ENCODE measurements at places on chromosomes 6 and 20. TPM values are rescaled to one million over a fixed set of nuclear protein-coding genes. Genes with fewer than 3 reads are reported as not detected.

GRCh38 chr20:10812759-10813327 is 139.0 kb upstream of the JAG1 start:
- H3K4me1 ChIP-seq, result no peaks in the 10 kb centered on the region
- no peaks in the 10 kb centered on the region for H3K36me3 ChIP-seq
- H3K4me3 ChIP-seq, result no peak overlapping the region
- no peak overlapping the region for H3K27ac ChIP-seq

DNA sequence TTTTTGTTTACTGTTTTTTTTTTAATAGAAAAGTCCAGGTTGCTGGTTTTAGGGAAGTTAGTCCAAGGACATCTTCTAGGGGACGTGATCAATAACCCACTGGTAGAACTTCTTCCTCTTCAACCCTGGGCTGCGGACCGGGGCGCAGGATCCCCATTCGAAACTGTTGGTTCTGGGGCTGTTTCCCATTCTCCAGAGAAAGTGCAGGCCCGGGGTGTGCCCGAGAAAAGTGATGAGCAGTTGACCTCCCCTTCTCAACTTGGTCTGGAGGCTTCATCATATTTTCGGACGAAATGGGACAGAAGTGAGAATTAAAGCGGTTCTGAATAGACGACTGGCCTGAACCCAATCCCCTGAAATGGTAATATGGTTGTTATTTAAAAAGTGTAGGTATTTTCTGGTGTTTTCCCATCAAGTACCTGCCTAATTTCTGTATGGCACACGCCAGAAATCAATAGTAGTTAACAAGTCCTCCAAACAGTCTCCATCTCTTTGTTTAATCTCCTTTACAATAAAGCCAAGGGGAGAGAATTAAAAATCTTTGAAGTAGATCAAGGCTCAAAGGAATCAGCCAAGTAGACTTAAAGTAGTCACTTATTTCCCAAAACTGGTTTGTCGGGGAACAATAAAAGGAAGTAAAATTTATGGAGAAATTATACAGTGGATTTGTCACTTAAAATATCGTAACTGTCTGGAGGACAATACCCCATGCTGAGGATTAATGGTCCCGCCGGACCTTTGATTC is 550 bp upstream of the PRDM13 start:
- H3K4me1 ChIP-seq, result no peaks in the 10 kb centered on the region
- no peak overlapping the region for H3K27ac ChIP-seq
- DNase-seq, result no peak
- no peaks in the 10 kb centered on the region for H3K36me3 ChIP-seq
- no peak overlapping the region for H3K4me3 ChIP-seq
- peaks cover 85% of the 10 kb centered on the region for H3K27me3 ChIP-seq

- H3K4me3 ChIP-seq, result no peak overlapping the region
- H3K4me1 ChIP-seq, result no peaks in the 10 kb centered on the region
- DNase-seq, result no peak
- no peaks in the 10 kb centered on the region for H3K27me3 ChIP-seq
Measured at GRCh38 chr6:49264496-49264895, 198.6 kb downstream of the MMUT start.

DNA sequence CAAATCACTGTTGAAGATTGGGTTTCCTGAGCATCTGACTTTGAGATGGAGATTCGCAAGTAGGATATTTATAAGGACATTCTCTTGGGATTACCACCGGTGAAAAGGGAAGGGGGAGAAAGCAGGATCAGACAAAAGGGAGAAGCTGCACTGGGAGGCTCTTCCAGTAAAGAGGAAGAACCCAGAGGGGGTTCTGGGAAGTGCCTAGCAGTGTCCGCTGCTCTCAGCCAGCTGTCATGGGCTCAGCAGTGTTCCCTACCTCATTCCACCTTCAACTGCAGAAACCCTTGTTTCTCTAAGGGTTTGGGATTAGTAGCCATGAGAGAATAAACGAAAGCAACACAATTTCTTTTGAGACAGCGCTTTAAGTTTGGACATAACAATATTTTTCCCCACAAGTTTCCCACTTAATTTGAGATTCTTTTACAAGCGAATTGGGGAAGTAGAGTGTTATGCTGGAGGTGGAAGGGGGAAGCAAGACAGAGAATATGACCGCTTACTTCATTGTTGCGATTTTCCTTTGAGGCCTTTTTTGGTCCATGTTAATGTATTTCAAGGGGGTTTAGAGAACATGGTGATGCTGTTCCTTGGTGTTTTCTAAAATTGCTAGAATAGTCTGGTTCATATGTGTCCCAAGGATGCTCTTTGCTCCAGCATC is 154.5 kb upstream of the SCGN start:
- DNase-seq, result no peak
- no peaks in the 10 kb centered on the region for H3K36me3 ChIP-seq
- no peaks in the 10 kb centered on the region for H3K4me1 ChIP-seq
- no peaks in the 10 kb centered on the region for H3K27me3 ChIP-seq

The FAM184A gene
- total RNA-seq, result 1.7 TPM

The TFAP2D gene
- total RNA-seq, result not detected

The PPP1R3G gene
- total RNA-seq, result 3.3 TPM

- no peak overlapping the region for H3K4me3 ChIP-seq
- DNase-seq, result no peak
- peaks cover 17% of the 10 kb centered on the region for H3K36me3 ChIP-seq
Measured at GRCh38 chr6:33433001-33433543, 13.2 kb downstream of the SYNGAP1 start.

- no peaks in the 10 kb centered on the region for H3K36me3 ChIP-seq
- H3K27me3 ChIP-seq, result no peaks in the 10 kb centered on the region
- peaks cover 3% of the 10 kb centered on the region for H3K4me1 ChIP-seq
- H3K27ac ChIP-seq, result no peak overlapping the region
- no peak overlapping the region for H3K4me3 ChIP-seq
Measured at GRCh38 chr6:149324428-149324827, 6.9 kb downstream of the TAB2 start.

DNA sequence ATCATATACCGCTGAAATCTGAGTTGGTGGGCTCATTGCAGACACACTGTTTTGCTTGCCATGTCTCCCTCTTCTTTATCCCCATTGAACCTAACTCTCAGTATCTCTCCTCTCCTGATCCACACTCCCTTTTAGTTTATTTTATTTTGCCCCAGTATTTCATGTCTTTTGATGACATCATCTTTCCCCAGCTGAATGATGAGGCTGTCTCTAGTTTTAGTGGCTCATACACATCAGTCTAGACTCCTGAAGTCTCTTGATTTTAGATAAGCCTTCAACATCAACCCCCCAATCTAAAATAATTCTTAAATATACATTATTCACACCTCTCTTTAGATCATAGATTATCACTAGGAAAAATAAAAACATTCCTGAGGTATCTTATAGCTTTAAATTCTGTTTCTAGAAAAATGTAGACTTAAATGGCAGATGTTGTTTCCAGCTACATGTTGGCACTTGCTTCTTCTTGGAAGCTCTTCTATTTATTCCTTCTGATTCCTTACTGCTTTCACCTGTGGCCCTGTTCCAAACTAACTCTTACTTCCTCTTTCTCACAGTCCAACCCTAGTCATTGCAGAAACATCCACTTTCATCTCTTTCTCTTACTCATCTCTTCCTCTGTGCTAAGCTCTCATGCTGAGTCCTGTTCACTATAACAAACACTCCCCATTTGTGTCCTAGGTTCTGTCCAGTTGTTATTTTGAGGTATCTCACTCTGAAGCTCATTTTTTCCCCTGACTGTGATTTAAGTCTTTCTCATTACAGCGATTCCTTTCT is 191.9 kb upstream of the SLC35B3 start:
- DNase-seq, result peak; percentile 58
- no peaks in the 10 kb centered on the region for H3K27me3 ChIP-seq

The THBS2 gene
- 269 TPM for total RNA-seq

- H3K27me3 ChIP-seq, result no peaks in the 10 kb centered on the region
- no peak for DNase-seq
- H3K36me3 ChIP-seq, result no peaks in the 10 kb centered on the region
- no peak overlapping the region for H3K27ac ChIP-seq
Measured at GRCh38 chr6:167219967-167220512, 62.3 kb upstream of the GPR31 start.

DNA sequence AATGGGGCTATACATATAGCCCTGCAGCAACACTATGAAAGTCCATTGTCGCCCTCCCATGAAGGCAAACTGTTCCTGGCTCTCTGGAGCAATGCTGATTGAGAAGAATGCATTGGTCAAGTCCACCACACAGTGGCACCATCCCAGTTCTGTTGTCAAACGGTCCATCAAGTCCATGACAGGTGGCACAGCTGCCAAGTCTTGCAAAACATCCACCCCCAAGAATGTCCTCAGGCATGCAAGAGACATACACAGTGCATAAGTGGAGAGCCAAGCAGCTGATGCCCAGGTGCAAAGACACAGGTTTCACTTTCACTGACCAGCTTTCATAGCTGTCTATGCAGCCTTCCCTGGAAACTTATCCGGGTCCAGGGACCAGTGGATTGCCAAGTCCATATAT is 17.5 kb downstream of the ZNF391 start:
- no peak overlapping the region for H3K4me3 ChIP-seq
- no peak for DNase-seq
- H3K4me1 ChIP-seq, result no peaks in the 10 kb centered on the region
- H3K36me3 ChIP-seq, result no peaks in the 10 kb centered on the region

Measured in fibroblast of lung (primary cell).